ENCODE measurements at places on chromosomes 12 and 14.

DNA sequence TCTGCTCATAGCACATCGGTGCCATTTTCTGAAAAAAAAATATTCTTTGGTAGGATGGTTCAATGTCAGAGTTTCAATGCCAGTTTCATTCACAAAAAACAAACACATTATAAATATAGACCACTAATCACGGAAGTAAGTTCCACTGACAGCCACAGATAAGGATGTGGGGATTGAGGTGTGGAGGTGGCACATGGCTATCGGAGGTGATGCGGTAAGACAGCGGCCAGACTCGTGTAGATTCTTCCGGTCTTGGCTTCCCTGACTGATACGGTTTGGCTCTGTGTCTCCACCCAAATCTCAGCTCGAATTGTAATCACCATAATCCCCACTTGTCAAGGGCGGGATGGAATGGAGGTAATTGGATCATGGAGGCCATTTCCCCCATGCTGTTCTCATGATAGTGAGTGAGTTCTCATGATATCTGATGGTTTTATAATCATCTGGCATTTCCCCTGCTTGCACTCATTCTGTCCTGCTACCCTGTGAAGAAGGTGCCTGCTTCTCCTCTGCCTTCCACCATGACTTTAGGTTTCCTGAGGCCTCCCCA lies 693.4 kb downstream of the VRK1 start:
- DNase-seq: no peak

DNA sequence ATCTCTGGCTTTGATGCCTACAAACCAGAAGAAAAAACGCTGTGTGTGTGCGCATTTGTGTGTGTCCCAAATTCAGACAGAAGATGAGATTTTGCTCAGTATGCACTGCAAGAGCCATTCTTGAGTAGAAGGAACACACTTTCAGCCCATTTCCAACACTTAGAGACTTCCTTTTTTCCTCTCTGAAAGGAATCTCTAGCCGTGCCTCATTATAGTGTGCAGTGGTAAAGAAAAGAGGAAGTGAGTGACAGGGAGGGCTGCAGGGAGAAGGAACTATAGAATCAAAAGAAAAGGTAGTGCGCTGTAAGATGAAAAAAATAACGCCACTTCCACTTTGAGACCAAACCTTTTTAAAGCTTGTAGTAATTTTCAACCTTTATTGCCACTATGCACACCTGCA lies 1400.9 kb upstream of the FLRT2 start:
- no peak for DNase-seq

GRCh38 chr12:13740149-13740545 lies 241.3 kb downstream of the GRIN2B start:
- no peak for DNase-seq

DNA sequence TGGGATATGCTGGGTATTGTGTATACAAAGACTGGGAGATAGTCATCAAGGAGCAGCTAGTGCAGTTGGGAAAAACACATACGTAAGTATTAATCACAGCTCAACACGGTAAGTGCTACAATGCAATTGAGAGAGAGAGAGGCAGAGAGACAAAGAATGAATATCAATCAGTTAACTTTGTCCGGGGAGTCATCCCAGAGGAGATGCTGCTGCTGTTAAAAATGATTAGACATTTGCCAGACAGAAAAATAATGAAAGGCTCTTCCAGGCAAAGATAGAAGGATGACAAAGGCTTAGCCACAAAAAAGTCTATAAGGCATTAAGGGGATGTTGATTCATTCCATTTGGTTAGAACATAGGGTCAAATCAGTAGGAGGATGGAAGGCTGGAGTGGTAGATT lies 45.1 kb downstream of the AKAP6 start:
- no peak for DNase-seq

DNA sequence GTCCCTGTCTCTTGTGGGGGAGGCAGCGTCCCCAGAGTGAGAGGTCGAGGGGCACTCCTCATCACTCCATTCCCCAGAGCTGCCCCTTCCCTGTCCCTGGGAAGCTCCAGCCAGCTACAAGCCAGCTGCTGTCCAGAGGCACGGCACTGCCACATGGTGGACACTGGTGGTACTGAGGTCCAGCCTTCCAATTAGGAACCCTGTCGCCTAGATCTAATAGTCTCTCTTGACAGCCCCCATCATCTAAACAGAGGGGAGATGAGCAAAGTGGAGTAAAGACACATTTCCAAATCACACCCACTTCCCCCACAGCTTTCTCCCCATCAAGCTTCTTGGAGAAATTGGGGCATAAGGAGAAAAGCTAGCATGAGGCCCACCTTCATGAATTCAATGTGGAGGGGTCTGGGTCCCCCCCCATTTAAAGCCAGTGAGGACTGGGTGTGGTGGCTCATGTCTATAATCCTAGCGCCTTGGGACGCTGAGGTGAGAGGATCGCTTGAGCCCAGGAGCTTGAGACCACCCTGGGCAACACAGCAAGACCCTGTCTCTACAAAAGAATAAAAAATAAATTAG lies 2.1 kb upstream of the INHBE start:
- DNase-seq: no peak
